ENCODE measurements at places on chromosomes 3 and 15.

- no peak for DNase-seq
Observed at GRCh38 chr3:135499426-135499825, 466.1 kb upstream of the PPP2R3A start.

DNA sequence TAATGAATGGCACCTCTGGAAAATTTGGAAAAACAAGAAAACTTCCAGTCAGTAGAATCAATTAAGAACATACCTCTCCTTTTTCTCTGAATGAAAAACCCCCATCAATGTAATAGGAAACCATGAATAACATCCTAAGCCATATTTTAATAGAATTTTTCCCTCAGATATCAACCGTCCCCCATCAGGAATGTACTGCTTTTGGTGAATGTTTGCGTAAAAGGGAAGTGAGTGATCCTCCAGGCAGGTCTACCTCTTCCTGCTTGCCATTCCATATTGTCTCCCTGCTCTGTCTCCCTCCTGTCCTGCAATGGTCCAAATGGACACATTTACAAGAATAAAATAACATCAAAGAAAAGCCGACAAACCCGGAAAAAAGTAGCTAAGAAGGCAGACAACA is 30.8 kb downstream of the LAMP3 start:
- no peak for DNase-seq

DNA sequence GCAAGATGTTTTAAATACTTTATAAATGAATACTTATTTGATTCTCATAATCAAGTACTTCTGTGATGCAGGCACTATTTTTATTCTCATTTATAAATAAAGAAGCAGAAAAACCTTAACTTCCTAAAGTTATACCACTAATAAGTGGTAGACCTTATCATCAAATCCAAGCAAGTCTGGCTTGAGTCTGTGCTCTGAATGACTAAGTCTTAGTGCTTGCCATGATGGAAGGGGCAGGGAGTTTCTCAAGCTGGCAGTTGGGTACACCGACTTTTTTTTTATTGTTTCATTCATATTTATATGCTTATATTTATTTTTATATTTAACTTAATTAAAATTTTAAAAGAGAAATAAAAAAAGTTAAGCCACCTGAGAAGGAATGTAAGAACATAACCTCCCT is 23.6 kb downstream of the SLMAP start:
- no peak for DNase-seq

- no peak for DNase-seq
Observed at GRCh38 chr3:134066651-134067530, 37.2 kb upstream of the SLCO2A1 start.

DNA sequence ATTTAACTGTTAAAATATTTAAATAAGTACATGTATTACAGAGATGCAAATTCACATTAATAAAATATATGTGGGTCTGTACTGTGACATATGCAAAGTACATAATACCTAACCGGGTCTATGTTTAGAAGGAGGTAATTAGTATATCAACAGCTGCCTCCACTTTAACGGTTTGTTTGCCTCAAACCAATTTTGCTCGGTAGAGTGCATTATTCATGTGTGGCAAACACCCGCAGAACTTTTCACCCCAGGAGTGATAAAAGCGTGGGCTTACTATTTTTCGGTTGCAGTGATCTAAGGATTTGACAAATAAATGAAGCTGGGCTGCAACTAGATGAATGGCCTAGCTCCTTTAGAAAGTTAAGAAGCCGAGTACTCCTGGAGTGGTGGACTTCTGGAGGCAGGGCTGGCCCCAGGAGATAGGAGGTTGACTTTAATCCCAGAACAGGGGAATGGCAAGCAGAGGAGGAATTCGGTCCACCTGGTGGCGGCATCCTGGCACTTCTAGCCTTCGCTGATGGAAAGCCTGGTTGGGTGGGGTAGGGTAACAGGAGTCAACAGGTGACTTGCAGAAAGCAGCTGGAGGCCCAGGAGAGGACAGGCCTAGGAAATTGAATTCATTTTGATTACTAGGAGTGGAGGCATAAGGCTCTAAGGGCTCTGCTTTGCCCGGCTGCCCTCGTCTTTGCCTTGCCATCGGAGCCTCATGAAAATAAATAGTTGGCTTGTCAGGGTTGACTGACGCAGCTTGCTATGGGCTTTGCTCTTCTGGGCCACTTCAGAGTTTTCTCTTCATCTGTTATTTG is 2.4 kb downstream of the SLCO3A1 start:
- DNase-seq: no peak

- DNase-seq: no peak
Observed at GRCh38 chr3:114370537-114371174, 76.8 kb downstream of the TIGIT start.

- DNase-seq: no peak
Observed at GRCh38 chr3:118544458-118544857, 490.2 kb downstream of the IGSF11 start.

- no peak for DNase-seq
Observed at GRCh38 chr15:58165661-58166060, 27.5 kb downstream of the AQP9 start.

DNA sequence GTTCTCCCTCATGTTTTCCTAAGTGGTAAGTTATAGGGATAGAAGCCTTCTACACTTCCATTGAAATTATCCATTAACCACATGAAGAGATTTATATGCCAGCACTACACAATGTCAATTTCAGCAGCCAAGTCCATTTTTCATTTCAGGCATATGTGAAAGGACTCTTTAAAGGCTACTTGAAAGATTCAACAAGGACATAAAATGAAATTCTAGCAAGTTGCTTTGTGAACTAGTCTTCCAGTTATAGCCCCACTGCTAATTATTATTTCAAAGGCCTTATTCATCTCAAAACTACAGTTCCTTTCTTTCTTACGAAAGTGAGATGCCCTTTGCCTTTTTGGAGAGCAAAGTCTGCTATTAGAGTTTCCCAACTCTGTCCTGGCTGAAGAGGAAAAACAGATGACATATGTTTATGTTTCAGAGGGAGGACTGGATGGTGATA is 66.0 kb upstream of the SLC2A2 start:
- DNase-seq: no peak

DNA sequence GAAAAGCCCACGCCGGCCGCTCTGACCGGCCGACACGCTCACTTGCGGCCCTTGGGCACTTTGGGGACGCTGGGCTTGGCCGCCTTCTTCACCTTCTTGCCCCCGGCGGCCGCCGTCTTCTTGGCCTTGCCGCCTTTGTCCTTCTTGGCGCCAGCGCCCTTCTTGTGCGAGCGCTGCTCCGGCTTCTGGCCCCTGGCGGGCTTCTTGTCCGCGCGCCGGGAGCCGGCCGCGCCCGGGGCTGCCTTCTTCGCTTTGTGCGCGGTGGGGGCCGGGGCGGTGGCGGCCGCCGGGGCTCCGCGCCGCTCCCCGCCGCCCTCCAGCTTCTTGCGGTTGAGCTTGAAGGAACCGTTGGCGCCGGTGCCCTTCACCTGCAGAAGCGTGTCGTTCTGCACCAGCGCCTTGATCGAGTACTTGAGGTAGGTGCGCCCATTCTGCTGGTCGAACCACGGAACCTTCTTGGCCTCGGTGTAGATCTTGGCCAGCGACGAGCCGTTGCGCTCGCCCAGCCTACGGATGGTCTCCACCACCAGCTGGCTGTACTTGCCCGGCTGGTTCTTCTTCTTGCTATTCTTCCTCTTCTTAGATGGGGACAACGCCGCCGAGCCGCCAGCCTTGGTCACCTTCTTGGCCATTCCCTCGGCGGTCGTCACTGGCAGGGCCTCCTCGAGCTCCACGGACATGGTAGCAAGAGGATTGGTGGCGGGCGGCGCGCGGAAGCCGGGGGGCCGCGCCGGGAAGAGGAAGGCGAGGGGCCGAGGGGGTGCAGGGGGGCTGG is 36.7 kb downstream of the HMCES start:
- DNase-seq: peak; percentile 11

- DNase-seq: no peak
Observed at GRCh38 chr3:37737134-37737533, 124.5 kb upstream of the CTDSPL start.

- DNase-seq: no peak
Observed at GRCh38 chr3:190995156-190995555, 132.7 kb upstream of the GMNC start.

- no peak for DNase-seq
Observed at GRCh38 chr3:23112491-23112890, 90.6 kb upstream of the UBE2E2 start.

Measured in stimulated activated CD8-positive, alpha-beta memory T cell treated with anti-CD3 and anti-CD28 coated beads, Interleukin-2, amount 100 ng/mL, for 1 hour (primary cell).